ENCODE measurements at places on chromosomes 11 and 22. TPM values are rescaled to one million over a fixed set of nuclear protein-coding genes. Genes with fewer than 3 reads are reported as not detected.
A peak's percentile ranks its signal among the peaks of the same experiment; 100 is the strongest.

The TMPRSS5 gene
- 0.81 TPM for total RNA-seq

The OR5M3 gene
- not detected for total RNA-seq

The RGL4 gene
- total RNA-seq, result 0.24 TPM

The DERL3 gene
- total RNA-seq, result 2.2 TPM

The AP5B1 gene
- total RNA-seq, result 8.7 TPM

The VSTM5 gene
- 0.22 TPM for total RNA-seq

The CECR2 gene
- 4.9 TPM for total RNA-seq

The RAB36 gene
- total RNA-seq, result 0.70 TPM

The OR5B21 gene
- total RNA-seq, result not detected

The ZMAT5 gene
- total RNA-seq, result 17.1 TPM

GRCh38 chr22:50722048-50722701 lies 15.8 kb upstream of the ACR start:
- no peak for DNase-seq

DNA sequence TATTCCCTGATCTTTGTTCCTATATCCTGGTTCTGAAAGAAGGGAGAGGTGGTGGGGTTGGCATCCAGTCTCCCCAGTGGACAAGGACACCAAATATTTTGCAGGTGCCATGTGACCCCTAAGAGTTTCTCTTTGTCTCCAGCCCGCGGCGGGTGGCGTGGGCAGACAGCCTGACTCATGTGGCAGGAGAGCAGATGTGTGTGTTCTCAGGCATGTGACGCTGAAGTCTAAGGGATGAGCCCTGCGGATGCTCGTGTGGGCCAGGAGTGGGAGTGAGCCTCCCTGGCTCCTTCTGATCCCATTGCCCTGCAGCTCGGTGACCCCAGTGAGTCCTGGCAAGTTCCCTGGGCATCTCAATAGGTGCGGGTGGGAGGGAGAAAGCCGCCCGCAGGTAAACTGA lies 94.8 kb upstream of the TBCEL start:
- DNase-seq, result no peak

DNA sequence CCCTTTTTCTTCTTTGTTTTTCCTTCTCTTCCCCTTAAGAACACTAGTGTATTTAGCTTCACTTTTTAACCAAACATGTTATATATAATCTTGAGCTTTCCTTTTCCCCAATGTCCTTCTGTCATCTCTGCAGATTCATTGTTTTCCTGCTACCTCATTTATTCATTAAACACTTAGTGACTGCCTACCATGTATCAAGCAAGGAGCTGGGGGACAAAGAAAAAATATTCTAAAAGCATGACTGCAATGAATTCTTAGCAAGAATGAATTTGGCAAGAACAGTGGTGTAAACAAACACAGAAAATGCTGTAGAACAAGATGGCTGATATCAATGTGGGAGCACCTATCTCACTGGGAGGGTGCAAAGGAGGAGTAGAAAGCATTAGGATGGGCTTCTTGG lies 247.0 kb upstream of the CCDC90B start:
- no peak for DNase-seq

DNA sequence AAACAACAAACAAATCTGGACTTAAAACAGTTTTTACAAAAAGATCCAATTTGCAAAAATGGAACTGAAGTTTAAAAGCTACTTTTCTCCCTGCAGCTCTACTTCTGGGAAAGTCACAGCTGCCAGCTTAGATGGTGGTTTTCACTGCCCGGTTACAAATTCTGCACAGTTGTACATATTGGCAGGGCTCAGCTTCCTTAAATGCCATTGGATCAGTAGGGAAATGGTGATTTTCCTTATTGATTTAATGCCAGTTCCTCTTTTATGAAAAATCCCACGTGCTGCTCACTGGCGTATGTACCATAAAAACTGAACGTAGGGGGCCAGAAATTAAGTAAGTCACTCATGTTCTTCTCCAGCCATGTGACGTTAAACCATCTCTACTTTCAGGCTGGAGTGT lies 22.8 kb downstream of the GRAP2 start:
- no peak for DNase-seq

DNA sequence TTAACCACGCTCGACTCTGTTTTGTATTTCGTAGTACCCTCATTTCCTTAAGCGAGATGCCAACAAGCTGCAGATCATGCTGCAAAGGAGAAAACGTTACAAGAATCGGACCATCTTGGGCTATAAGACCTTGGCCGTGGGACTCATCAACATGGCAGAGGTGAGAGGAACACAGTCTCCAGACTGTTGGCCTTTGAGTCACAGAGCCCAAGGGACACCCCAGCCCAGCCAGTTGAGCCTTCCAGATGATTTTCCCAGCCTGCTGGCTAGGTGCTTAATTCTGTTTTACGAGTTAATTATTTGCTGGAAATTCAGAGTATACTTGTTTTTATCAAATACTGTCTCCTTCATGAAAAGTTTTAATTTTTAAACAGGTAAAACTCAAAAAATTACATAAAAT lies 57.3 kb upstream of the RAB1B start:
- DNase-seq, result no peak

DNA sequence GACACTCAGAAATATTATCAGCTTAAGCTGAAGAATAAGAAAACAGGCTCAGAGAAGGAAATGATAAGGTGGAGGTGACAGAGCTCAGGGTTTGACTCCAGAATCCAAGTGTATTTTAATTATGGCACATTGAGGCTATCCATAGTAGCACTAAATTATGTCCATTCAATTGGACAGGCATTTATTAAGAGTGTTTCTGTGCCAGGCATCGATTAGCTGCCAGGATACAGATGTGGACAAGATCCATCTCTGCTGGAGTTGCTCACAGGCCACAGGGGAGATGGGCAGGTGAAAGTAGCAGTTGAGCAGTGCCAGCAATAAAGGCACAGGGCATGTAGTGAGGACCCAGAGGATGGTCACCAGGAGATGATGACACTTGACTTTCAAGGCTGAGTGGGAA lies 592.5 kb downstream of the INSC start:
- no peak for DNase-seq

- peak; percentile 81 for DNase-seq
Observed at GRCh38 chr11:64313491-64314145, 3.7 kb downstream of the TRMT112 start.

DNA sequence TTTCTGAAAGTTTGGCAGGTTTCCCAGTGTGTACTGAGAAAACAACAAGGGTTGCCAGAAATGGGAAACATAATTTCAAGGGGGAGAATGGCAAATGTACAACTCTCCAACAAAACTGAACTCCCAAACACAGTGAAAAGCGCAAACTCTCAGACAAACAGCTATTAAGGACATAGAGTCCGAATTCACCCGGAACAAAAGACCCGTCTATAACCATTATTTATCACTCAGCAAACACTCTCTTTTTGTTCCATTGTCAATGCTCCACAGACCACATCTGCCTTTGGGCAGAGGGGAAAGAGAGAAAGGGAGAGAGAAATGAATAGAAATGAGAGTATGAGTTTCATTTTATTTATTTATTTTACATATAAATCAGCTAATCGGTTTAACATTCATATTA lies 21.7 kb downstream of the KIRREL3 start:
- DNase-seq, result no peak

DNA sequence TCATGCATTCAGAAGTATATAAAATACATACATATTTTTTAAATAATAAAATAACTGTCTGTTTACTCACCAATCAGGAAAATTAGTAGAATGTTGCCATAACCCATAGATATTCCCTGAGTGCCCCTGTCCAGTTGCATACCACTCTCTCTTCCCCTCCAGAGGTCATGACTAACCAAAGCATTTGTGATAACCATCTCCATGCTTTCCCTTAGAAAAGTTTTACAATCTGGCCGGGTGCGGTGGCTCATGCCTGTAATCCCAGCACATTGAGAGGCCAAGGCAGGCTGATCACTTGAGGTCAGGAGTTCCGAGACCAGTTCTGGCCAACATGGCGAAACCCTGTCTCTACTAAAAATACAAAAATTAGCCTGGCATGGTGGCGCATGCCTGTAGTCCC lies 33.2 kb upstream of the LDHA start:
- DNase-seq, result no peak

DNA sequence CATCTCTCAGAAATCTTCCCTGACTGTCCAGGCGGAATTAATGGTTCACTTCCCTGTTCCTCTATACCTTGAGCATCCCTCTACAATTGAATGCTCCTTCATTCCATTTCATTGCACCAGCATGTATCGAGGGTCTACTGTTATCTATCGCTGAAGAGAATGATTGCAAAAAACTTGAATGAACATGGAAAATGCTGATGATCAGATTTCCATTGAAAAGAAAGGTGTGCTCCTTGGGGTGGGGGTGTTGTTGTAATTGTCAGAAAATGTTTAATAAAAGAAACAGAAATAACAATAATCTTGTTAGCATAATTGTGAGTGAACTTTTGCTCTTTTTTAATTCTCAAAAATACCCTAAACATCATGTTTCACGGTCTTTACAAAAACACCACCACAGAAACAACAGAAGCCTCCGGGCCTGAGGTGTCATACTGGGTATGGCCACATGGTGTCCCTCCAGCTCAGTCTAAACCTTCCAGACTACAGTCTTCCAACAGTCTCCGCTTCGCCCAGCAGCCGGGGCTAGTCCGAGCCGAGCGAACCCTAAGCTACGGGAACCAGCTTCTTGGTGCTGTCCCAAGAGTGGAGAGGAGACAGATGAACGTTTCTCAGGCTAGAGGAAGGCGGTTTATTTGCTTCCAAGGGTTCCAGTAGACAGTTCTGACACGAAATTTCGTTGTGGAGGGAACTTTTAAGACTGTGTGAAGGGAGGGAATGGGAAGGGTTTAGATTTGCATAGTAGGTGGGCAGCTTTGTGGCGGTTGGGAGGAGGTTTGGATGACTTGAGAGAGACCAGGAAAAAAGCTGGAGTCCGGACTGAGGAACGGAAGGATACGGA lies 75.8 kb upstream of the ZBED5 start:
- peak; percentile 91 for DNase-seq

- DNase-seq, result no peak
Observed at GRCh38 chr11:61923166-61924063, 6.0 kb upstream of the RAB3IL1 start.

DNA sequence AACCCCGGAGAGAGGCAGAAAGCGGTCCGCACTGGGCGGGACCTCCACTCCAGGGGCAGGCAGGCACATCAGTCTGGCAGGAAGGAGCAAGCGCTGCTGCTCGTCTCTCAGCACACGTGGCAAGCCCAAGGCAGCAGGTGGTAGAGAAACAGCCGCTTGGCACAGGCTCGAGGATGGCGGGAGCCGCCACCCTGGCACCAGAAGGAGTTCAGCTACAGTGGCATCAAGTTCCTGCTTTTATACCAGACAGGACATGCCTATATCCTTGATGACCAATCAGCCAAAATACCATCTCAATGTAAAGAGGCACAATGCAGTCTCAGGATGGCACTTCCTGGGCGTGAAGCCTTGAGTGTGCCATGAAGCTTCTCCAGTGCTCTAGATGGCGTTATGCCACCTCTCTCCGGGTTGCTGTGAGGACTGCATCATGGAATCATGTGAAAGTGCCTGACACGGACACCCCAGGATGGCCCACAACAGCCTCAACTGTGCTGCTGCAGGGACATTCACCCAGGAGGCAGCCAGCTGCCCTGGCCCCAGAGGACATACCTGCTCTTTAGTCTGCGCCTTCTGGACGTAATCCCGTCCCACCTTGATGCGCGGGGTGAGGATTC lies 64.8 kb downstream of the APOL1 start:
- DNase-seq, result no peak

- DNase-seq, result peak; percentile 44
Observed at GRCh38 chr22:49393526-49393925, 434.1 kb downstream of the BRD1 start.

GRCh38 chr11:69638941-69639681 lies 1.8 kb upstream of the CCND1 start:
- peak; percentile 96 for DNase-seq

DNA sequence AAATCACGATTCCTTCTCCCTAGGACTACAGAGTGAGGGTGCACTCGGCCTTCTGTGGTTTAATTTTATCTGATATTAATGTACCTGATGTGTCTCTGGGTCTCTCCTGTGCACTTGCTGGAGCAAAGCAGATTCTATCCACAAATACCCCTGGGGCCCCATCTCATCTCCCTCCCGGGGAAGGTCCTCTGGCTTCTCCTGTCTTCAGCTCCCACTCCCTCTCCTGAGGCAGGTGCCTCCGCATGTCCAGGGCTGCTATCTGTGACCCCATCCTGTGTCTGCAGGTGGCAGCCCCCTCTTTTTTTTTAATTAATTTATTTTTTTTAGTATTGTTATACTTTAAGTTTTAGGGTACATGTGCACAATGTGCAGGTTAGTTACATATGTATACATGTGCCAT lies 558.7 kb downstream of the BRD1 start:
- peak; percentile 12 for DNase-seq

DNA sequence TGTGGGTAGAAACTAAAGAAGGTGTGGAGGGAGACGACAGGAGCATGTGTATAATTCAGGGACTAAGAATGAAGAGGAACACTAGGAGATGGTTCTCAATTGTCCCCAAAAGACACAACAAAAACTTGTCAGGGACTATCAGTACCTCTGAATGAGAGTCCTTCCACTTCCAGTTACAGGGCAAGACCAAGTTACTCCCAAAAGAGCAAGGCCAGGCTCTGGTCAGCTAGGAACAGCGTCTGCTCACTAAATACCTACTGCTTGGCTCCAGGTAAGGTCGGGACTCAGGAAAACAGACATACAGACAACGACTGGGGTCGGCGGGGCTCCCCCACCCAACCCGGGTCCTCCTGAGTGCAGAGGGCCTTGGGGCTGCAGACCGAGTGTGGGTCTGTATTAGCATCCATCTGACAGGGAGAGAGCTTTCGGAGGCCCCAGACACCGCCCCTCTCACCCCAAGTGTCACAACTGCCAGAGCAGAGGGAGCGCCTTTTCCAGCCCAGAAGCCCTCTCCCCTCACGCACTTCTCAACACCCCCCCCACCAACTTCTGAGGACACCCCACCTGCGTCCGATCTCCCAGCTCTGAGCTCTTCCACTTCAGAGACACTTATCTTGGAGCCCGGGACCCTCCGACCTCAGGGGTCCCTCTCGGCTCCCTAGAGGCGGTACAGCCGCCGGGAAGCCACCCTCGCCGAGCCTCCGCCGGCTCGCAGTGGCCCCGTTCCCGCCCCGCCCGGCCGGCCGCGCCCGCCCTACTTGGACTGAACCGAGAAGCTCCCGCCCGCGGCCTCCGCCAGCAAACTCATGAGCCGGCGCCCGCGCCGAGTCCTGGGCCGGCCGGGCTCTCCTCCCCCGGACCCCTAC lies 522 bp downstream of the RHOG start:
- DNase-seq, result no peak

- no peak for DNase-seq
Observed at GRCh38 chr11:92152245-92152644, 72.4 kb upstream of the FAT3 start.

DNA sequence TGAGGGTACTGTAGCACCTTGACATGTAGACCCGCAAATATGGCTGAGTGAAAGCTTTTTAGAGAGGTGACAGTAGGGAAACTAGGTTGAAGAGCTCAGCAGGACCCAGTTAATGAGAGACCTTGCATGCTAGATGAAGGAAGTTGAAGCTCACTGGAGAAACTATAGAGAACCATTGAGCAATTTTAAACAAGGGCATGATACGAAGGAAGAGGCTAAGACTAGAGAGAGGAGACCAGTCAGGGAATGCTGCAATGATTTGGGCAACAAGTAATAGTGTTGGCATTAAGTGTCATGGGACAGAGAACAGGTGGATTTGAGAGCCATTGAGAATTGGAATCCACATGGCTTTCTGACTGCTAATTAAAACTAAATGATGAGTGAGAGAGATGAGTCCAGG lies 4.1 kb downstream of the OLFML1 start:
- no peak for DNase-seq

Measured in cardiac septum (tissue), 1 donor.